ENCODE measurements at places on chromosomes 5 and 9.

DNA sequence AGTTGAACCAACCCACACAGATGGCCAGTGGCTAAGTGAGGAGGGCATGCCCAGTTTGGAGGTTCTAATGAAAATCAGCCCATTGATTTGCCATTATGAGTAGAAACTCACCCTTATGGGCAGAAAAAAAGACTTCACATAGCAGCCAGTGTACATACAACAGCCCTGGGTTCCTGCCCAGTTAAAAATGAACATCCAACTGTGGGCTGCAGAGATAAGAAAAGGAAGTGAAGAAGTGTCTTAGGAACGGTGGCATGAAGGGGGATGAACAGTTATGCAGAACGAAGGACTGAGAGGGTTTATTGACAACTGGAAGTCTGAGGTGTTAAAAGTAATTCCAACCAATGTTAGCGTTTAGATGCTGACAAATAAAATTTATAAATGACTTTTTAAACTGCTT is 118.4 kb downstream of the MARCHF3 start:
- DNase-seq = no peak

GRCh38 chr5:159057996-159058395 is 41.7 kb downstream of the EBF1 start:
- no peak for DNase-seq

GRCh38 chr9:38286766-38287165 is 105.7 kb upstream of the ALDH1B1 start:
- no peak for DNase-seq

GRCh38 chr5:177523711-177524538 is 7.2 kb upstream of the DDX41 start:
- no peak for DNase-seq

- no peak for DNase-seq
Observed at GRCh38 chr5:95615164-95615467, 4.8 kb upstream of the GPR150 start.

DNA sequence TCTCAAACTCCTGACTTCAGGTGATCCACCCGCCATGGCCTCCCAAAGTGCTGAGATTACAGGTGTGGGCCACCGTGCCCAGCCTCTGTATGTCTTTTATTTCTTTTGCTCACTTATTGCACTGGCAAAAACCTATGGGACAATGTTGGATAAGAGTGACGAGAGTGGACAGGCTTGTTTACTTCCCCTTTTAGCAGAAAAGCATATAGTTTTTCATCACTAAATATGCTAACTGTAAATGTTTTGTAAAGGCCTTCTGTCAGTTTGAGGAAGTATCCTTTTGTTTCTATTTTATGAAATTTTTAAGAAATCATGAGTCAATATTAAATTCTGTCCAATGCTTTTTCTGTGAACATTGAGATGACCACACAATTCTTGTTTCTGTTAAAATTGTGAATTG is 103.3 kb downstream of the AUH start:
- DNase-seq = no peak

DNA sequence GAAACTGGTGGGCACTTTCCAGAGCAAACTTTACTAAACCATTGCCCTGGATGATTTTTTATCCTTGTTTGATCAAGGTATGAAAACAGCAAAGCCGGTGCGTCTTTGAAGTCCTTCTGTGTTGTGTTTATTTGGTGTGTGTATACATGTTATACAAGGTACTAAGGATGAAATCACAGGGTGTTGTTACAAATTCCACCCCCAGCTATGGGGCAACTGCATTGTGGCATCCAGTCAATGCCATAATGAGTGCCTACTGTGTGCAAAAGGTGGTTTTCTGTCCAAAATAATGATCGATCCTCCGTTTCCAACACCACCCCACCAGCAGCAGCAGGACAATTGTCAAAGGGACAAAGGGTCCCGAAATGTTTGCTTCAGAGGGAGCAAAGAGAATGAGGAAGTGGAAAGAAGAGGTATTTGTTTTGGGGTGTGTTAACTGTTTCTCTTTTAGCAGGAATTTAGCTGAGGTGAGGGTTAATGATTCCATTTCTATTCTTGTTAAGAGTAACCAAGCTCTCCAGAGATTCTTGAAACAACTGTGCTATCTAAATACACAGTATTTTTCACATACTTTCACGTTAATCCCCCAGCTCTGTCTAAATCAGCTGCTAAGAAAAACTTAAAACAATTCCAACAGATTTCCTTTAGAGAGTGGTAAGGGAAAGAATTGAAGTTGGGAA is 568.7 kb upstream of the KLF4 start:
- DNase-seq = no peak

- no peak for DNase-seq
Observed at GRCh38 chr9:84811751-84812074, 142.2 kb downstream of the NTRK2 start.

- no peak for DNase-seq
Observed at GRCh38 chr9:19161257-19162025, 34.1 kb upstream of the PLIN2 start.

- DNase-seq = peak; percentile 3
Observed at GRCh38 chr9:7117676-7118561, 360.1 kb downstream of the KDM4C start.

DNA sequence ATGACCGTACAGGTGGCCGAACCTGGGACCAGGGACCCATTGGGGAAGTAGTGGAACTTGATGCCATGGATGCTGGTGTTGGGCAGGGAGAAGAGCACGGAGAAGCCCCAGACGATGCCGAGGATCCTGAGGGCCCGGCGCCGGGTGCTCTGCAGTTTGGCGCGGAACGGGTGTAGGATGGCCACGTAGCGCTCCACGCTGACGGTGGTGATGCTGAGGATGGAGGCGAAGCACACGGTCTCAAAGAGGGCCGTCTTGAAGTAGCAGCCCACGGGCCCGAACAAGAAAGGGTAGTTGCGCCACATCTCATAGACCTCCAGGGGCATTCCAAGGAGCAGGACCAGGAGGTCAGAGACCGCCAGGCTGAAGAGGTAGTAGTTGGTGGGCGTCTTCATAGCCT is 585 bp downstream of the NMUR2 start:
- no peak for DNase-seq

- DNase-seq = no peak
Observed at GRCh38 chr5:103454770-103455169, 107.8 kb downstream of the NUDT12 start.

- no peak for DNase-seq
Observed at GRCh38 chr9:122389799-122390481, 19.1 kb downstream of the PTGS1 start.

DNA sequence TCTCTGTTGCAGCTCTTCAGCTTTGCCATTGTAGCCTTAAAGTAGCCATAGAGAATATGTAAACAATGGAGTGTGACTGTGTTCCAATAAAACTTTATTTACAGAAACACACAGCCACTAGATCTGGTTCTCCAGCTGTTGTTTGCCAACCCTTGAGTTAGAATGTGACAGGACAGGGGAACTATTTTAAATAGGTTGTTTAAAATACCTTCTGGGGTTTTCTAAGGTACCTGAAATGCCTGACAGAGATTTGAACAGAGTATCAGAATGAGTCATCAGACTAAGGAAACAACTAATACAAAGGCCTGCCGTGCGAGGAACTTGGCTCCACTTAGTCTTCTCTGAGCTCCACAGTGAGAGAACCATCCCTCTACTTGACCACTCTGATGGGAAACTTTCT is 85.4 kb downstream of the HSD17B4 start:
- DNase-seq = no peak

DNA sequence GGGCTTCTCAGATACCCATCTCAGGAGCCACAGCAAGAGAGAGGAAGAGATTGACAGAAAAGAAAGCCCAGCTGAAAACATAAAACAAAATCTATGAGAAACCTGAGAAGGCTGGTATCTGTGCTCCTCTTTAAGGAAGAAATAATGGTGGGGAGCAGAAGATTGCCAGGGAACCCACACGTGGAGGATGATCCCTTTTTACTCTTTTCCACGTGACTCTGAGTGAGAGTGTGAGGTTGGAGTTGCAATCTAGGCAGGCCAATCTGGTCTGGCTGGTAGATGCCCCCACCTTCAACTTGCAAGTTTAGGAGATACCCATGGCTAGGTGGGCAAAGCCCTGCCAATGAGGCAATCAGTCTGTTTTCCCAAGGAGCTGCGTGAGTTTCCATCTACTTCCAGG is 202.3 kb downstream of the TENT4A start:
- DNase-seq = no peak

DNA sequence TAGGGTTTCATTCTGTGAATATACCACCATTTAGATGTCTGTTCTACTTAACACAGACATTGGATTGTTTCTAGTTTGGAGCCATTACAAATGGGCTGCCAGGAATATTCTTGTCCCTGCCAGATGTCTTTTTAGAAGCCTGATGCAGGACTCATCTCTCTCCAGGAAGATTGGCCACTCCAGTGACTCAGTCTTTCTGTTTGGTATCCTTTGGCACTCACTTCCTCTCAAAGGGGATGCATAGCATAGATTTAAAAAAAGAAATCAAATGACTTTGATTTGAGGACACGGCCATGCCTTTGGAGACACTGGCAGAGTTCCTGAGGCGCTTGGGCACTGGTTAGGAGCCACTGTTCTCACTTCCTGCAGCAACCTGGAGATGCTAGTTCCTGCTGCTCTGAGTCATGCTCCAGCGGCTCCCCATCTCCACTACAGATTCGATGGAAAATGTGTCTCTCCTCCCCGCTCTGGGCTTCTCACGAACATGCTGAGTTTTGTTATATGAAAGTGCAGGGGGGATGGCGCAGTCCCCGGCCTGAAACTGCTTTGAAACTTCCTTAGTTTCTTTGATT is 3.5 kb upstream of the ZNF366 start:
- DNase-seq = no peak

GRCh38 chr5:7453947-7454346 is 58.0 kb downstream of the ADCY2 start:
- no peak for DNase-seq

DNA sequence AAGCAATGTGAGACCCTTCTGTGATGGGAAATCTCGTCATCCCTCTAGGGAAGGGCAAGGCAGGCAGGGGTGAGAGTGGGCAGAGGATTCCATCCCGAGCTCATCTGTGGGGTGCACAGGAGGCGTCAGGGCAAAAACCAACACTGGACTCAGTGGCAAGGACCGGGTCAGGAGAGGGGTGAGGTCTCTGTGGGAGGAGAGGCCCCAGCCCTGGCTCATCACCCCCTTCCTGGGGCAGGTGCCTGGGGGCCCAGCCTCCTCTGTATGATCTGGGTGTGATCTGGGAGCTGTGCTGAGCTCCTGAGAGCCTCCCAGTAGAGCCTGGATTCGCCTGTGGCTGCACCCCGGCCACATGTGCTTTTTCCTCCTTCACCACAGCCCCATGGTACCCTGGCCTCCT is 597 bp downstream of the SPATA31E1 start:
- no peak for DNase-seq

GRCh38 chr5:132820162-132820754 is 7.2 kb downstream of the SOWAHA start:
- peak; percentile 67 for DNase-seq

- DNase-seq = no peak
Observed at GRCh38 chr5:170499621-170500020, 4.2 kb upstream of the KCNIP1 start.

DNA sequence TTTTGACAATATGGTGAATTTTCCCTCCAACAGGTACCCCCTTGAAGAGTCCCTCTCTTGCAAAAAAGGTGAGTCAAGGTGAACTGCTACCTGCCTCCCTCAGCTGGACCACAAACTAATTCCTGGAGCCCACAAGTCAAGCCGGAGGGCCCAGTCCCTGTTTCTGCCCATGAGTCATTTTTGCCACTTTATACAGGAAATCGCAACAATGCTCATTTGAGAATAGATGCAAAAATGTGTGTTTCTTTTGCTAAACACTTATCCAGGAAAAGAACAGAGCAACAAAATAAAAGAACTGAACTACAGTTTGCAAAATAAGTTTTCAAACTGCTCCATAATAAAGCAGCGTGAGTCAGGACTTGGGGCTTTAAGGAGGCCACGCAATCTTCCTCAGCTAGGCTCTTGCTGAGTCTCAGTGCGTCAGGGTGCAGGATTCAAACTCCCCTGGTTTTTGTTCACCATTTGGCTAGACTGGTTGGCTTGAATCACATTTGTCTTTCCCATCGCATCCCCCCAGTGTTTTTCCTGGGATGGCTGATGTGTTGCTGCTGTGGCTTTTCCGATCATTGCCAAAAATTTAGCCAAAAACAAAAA is 102.7 kb downstream of the GOLPH3 start:
- no peak for DNase-seq

DNA sequence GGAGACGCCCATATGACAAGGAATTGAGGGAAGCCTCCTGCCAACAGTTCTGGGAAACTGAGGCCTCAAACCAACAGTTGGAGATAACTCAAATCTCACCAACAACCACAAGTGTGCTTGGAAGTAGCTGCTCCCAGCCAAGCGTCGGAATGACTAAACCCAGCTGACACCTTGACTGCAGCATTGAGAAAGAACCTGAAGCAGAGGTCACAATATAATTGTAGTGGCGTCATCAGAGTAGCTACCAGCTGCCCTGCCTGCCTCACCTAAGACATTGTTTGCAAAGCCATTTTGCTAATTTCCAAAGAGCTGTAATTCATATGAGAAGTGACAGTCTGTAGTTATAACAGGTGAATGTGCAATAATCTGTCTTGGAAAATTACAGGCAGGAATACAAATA is 40.8 kb upstream of the ANKRD31 start:
- no peak for DNase-seq

GRCh38 chr5:107874795-107875194 is 204.1 kb upstream of the EFNA5 start:
- DNase-seq = no peak

DNA sequence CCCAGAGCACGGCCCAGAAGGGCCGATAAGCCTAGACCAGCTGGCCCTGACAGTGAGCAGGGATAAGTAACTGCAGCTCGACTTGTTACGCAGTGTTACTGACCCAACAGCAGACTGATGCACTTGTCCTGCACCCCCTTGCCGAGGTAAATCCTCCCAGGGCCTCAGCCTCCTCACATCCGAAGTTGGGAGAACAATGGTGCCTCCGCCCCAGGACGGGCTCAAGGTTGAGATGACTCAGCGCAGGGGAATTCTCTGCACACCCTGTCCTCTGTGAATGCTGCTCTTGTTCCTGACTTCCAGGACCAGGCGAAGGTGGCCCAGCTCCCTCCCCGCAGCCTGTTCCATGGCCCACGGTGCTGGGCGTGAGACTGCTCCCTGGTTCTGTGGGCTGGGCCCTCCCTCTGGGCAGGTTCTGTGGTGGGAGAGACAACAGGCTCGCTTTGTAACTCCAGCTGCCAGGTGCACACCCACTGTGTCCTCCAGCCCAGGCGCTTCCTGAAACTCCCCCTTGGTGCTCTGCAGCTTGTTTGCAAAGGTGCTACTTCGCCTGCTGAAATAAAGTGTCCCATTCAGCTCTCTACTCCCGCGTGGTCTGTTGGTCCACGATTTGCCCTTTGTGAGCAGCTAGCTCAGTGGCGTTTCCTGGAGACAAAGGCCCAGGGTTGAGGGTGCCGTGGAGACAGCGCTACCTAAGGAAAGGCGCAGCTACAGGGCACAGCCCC is 40.1 kb upstream of the SLC6A19 start:
- DNase-seq = no peak
